Activated CD4-positive, alpha-beta T cell treated with anti-CD3 and anti-CD28 coated beads, Interleukin-2, amount 10 ng/mL, durations not matched to agents 24 days and 14 days (primary cell): ENCODE measurements at places on chromosomes 13 and 19.

DNA sequence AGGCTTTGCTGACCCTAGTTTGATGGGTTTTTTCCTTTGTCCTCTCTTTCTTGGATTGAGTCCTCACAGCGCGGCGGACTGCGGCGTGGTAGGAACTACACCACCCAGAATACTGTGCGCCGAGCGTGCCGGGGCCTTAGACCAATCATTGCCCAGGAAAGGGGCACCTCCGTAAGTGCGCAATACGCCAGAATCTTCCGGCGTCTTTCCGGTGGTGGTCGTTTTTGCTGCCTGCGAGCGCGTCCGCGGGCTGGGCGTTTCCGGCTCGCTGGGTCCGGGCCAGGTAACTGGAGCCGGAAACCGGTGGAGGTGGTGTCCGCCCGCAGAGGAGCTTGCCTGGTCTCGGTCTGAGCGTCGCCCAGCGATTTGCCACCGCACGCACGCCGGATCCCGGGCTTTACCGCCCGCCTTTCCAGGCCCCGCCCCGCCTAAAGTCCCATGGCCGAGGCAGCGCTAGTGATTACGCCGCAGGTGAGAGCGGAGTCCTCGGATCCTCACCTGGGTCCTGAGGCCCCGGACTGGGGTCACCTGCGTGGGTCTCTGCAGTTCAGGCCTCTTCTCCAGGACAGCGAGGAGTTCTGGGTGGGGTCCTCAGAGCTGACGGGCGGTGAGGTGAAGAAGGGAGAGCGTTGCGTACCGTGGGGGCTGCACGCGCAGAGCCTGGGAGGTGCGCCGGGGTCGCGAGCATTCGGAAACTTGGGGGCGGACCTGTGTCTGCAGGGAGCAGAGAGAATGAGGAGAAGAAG lies at the start of gene ZNF549:
Gene ZNF549 (plus strand): TSS at position 221 of the 746 bp plus-strand sequence. CDS start 218 bp downstream, at position 439.
- DNase-seq = peak; percentile 96

DNA sequence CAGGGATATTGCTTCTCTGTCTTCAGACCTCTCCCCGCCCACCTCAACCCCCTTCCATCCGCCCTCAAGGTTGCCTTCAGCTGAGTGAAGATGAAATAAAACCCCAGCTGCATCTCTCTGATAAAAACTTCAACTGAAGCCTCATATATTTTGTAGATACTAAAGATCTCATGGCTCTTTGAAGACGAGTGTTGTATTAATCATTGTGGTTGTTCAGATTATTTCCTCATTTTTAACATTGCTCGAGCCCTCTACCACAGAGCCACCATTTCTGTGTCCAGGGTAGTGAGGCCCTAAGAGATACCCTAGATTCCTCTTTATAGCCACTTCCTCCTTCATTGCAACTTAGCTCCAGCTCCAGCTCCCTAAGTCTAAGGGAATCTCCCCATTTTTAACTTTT lies 312.8 kb upstream of the ZNF507 start:
- DNase-seq = no peak

- DNase-seq = no peak
These were observed 53.4 kb downstream of the ABCC4 start for GRCh38 chr13:95247852-95248251.

- DNase-seq = no peak
These were observed 394.2 kb downstream of the FGF9 start for GRCh38 chr13:22064854-22065620.

GRCh38 chr19:29393915-29394460 lies 131.8 kb upstream of the VSTM2B start:
- no peak for DNase-seq

DNA sequence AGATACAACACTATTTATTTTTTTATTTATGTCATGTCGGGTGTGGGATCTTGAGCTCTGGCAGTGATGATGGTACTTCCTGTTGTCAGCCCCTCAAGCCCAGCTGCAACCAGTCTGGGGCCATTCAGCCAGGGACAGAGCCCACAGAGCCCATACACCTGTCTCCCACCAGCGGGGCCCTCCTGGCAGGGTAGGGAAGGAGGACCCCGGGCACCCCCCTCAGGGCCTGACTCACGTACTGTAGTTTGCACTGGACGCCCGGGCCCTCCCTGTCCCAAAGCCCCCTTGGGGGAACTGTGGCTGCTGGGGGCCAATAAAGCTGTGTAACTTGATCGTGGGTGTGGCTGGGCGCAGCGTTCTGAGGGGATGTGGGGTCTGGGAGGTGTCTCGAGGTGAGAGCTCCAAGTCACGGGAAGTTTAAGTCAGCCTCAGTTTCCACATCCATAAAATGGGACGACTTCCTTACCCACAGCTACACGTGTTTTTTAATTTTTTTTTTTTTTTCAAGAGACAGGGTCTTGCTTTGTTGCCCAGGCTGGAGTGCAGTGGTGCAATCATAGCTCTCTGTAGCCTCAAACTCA lies 9.5 kb downstream of the ATG4D start:
- no peak for DNase-seq

DNA sequence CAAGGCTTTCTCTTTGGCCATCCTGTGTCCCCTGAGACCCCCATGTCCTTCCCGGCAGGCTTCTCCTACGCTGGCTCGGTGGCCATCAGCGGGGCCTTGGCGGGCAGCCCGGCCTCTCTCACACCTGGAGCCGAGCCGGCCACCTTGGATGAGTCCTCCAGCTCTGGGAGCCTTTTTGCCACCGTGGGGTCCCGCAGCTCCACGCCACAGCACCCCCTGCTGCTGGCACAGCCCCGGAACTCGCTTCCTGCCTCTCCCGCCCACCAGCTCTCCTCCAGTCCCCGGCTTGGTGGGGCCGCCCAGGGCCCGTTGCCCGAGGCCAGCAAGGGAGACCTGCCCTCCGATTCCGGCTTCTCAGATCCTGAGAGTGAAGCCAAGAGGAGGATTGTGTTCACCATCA lies 14.2 kb downstream of the PLEKHJ1 start:
- DNase-seq = no peak

GRCh38 chr13:70720386-70720785 lies 612.1 kb upstream of the KLHL1 start:
- DNase-seq = no peak

- peak; percentile 97 for DNase-seq
These were observed 2.0 kb downstream of the VSIG10L start for GRCh38 chr19:51339687-51340656.

DNA sequence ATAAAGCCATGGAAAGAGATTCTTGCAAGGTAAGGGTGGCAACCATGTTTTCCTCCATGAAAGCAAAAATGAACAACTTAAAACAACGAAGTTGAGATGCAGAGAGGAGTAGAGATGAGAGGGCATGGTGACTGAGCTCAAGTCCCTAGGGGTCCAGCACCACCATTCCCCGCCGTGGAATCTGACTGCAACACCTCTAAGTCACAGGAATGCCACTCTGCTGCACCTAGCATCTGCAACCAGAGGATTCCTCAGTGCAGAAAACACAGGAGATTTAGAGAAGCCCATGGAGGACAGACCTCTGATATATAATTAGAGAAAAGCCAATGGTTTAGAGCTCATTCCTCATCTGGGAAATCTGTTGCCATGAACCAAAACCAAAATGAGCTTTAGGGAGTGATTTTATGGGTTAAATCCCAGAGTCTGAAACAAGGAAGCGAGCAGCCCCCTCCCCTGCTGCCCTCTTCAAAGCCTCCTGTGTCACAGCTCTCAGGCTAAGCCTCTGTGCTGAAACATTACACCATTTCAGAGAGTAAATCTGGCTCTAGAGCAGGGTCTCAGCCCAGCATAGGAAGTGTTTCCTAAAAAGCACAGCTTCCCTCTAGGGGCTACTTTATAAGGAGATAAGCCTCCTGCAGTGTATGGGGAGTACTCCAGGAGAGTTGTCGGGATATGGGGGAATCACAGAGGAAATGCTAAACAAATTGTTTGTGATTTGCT lies 1043.6 kb downstream of the UQCRFS1 start:
- DNase-seq = no peak

GRCh38 chr19:10677751-10678150 lies 23.5 kb upstream of the QTRT1 start:
- no peak for DNase-seq

- DNase-seq = no peak
These were observed 210.1 kb upstream of the SPRY2 start for GRCh38 chr13:80550971-80551441.

DNA sequence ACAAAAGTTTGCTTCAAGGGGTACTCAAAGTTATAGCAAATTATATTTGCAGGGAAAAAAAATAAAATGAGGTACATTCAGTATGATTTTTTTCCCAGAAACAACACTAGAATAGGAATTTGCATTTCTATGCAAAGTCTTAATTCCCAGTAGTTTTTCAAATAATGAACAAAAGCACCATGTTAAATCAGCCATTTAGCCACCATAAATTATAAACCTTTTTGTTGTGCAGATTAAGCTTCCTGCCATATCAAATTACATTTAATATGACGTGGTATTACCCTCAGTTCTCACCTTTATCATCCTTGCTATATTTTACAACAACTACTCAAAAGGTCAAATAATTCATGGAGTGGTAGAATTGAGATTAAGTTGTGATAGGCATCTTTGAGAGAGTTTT lies 136.6 kb upstream of the FRY start:
- no peak for DNase-seq

- no peak for DNase-seq
These were observed 12.3 kb downstream of the CEACAM20 start for GRCh38 chr19:44517146-44517545.

GRCh38 chr19:46533078-46533620 lies 37.5 kb upstream of the PNMA8B start:
- DNase-seq = no peak

DNA sequence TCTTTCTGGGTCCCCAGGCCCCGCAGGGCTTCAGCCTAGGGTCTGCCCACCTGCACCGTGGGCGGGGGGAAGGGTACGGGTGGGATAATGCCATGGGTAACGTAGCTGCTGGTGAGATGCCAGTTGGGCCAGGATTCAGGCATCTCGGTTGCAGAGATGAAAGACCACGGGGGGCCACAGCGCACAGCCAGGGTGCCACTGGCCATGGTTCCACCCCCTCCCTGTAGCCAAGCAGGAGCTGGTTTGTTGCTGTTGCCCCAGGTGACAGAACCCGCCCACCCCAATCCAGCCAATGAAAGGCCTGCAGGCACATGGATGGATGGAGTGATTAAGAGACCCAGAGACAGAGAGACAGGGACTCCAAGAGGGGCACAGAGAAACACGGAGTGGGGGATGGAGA lies 1.0 kb upstream of the CGB7 start:
- peak; percentile 66 for DNase-seq

GRCh38 chr13:44237276-44237767 lies 136.3 kb upstream of the SERP2 start:
- peak; percentile 59 for DNase-seq

GRCh38 chr13:110056640-110057039 lies 250.3 kb downstream of the COL4A1 start:
- no peak for DNase-seq

GRCh38 chr19:6724631-6725492 lies 4.4 kb upstream of the C3 start:
- DNase-seq = no peak

GRCh38 chr13:42807866-42808265 lies 26.5 kb downstream of the FAM216B start:
- DNase-seq = no peak

- no peak for DNase-seq
These were observed 844.8 kb downstream of the PCDH17 start for GRCh38 chr13:58476206-58476918.

DNA sequence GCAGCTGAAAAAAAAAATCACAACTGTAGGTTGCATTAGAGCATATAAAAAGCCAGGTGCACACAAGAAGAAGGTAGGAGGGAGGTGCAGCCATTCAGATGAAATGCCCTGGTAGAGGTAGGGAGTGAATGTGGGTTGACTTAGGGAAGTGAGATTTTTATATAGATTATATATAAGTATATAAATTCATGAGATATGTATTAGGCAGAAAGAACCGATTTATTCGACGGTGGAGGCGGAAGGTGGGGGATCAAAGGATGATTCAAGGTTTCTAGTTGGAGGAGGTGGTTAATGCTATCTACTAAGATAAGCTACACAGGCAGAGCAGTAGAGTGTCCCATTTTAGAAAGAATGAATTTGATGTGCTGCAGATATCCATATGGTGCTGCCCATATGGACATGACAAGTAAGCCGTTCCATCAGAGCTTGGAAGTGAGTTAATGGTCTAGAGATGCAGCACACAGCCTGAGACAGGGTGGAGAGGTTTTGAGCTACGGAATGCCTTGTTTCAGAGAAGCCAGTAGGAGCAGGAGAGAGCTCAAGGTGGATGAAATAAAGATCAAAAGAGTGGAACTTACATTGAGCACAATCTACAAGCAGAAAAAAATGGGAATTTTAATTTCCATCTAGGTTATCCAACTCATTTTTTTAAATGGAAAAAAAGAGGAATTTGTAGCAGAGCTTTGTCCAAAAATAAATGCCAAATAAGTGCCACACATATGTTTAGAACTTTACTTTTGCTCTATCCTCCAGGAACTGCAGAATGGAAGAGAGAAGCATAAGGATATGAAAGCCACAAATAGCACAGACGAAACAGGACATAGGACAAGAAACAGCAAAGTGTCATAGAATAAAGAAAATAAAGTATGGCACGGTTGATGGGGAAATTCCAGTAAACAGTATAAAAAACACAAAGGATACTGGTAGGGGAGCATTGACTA lies 177.3 kb downstream of the PCDH9 start:
- DNase-seq = no peak

DNA sequence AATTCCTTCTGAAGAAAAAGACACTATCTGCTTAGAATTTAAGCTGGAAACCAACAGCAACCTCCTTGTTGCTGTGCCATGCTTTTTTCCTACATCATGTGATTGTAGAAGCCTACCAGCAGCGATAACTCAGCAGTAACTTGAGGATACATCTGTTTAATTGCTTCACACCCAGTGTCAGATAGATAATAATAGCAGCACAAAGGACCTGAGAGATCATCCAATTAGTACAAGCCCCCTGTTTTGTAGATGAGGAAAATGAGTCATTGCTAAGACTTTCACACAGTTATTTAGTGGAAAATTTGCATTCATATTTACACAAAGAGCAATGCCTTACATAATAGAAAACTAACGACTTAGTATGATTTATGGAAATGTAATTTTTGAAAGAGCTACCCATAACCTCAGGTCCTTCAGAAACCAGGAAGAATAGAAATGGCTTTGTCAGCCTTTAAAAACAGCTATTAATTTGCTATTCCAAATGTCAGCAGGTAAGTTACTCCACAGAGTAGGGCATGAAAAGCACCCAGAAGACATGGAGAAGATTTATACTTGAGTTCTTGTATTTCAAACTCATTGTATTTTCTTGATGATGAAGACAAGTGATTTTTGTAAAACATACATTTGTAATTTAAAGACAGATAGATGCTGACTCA lies 93.7 kb upstream of the SGCG start:
- DNase-seq = no peak

- no peak for DNase-seq
These were observed 36.9 kb downstream of the SYDE1 start for GRCh38 chr19:15144046-15144646.

DNA sequence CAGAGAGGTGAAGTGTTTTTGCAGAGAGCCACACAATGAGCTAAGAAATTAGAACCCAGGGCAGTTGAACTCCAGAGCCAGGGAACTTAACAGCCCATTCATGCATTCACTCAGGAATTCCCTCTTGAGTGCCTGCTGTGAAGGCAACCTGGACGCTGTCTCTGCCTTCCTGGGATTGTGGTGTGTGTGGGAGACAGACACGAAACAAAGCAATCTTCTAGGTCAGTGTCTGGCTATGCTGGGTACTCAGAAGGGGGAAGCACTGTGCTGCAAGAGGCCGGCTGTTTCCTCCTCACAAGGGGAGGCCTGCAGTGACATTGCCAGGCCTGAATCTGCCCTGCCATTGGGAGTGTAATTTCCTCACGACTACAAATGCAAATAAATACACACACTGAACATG lies 9.7 kb downstream of the BCKDHA start:
- DNase-seq = no peak

- DNase-seq = peak; percentile 76
These were observed 535 bp downstream of the BSG start for GRCh38 chr19:572743-573518.
